ENCODE measurements at places on chromosomes 3 and 15.

DNA sequence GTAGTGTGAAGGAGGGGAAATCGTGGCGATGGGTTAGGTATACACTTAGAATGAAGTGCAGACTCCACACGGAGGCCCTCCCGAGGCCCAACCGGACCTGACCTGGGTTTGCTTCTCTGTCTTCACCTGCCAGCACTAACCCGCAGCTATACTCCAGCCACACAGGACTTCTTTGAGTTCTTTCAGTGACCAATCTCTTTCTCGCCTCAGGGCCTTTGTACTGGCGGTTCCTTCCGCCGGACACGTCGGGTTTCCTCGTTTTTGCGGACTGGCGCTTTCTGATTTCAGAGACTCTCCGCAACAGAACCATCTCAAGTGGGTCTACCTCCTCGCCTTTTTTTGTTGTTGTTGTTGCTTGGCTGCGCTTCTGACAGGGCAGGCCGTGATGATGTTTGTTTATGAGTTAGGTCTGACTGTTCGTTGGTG lies at the start of gene NEIL1:
Gene NEIL1, plus strand, starts transcription at position 244 of the 426 bp plus-strand sequence. CDS start 1,867 bp downstream, outside the sequence.
- no peak for DNase-seq

- DNase-seq = no peak
These were observed 356.8 kb upstream of the ATP11B start for GRCh38 chr3:182436547-182436946.

- no peak for DNase-seq
These were observed 85.2 kb downstream of the ERC2 start for GRCh38 chr3:56383092-56383491.

DNA sequence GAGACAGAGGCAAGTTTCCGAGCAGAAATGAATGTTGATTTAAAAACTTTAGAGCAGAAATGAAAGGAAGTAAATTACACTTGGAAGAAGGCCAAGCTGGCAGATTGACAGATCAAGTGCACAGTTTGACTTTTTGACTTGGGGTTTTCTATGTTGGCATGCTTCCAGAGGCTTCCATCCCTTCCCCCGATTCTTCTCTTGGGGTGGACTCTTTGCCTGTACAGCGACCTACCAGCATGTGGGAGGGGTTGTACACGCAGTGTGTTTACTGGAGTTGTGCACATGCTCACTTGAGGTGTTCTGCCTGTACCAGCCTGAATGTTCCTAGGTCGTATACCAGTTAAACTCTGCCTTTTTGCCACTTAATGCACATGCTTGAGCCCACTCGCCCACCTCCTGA lies 701.5 kb upstream of the GBE1 start:
- DNase-seq = no peak

- no peak for DNase-seq
These were observed 94.1 kb downstream of the PYDC2 start for GRCh38 chr3:191555037-191555436.

- no peak for DNase-seq
These were observed 531 bp upstream of the MAP1A start for GRCh38 chr15:43516801-43517353.

DNA sequence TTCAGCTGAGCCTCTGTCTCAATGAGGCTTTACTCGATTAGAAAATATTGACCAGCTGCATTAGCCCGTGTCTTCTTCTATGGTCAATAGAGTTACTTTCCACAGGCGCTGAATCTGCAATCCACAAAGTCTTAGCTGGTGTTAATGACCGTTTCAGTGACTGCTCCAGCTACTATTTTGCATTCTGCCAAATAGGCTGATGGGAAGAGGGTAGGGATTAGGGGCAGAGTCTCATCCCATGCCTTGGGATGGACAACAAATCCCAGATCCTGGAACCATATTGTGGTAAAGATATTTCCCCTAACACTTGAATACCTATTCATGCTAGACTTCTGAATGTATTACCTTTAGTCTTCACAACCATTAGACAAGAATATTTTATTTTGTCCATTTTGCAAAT lies 29.5 kb upstream of the MAGI1 start:
- no peak for DNase-seq

DNA sequence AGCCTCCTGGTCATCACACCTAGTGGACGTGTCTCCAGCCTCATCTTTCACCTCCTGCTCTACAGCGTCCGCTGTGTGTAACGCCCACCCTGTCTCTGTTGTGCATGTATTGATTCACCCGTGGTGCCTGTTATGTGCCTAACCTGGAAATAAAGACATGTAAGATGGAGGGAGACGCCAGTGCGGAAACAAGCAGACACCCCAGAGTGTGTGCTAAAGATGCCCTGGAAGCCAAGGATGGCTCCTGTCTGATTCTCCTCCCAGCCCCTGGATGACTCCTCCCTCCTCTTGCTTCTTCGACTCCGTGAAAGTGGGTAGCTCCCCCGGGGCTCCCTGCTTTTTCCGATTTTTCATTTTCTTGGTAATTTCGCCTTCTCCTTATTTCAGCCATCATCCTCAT lies 241.8 kb downstream of the ADAMTS17 start:
- DNase-seq = no peak

DNA sequence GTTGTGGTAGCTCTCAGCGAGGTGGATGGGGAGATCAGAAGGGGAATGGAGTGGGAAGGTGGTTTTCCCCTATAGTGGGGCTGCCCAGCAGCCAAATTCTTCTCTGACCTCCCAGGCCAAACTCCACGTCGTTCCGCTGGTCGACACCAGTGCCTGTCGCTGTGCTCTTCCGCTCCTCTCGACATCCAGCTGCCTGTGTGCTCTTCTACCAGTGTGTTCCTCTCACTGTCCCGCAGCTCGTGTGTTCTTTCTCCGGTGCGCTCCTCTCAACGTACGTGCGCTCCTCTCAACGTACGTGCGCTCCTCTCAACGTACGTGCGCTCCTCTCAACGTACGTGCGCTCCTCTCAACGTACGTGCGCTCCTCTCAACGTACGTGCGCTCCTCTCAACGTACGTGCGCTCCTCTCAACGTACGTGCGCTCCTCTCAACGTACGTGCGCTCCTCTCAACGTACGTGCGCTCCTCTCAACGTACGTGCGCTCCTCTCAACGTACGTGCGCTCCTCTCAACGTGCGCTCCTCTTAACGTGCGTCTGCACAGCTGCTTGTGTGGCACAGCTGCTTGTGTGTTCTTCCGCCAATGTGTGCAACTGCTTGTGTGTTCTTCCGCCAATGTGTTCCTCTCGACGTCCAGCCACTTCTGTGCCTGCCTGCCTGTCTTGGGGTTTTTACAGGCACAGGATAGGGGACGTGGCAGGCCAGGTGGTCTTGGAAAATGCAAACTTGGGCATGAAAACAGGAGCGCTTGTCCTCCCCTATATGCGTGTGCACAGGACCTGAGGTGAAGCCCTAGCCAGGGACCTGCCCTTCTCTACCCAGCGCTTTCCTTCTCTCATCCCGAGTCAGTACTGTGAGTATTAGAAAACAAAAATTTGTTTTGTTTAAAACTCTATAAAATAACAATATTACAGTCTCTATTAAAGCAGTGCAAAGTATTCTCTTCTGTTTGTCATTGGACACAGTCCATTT lies 991.1 kb downstream of the GBE1 start:
- no peak for DNase-seq

DNA sequence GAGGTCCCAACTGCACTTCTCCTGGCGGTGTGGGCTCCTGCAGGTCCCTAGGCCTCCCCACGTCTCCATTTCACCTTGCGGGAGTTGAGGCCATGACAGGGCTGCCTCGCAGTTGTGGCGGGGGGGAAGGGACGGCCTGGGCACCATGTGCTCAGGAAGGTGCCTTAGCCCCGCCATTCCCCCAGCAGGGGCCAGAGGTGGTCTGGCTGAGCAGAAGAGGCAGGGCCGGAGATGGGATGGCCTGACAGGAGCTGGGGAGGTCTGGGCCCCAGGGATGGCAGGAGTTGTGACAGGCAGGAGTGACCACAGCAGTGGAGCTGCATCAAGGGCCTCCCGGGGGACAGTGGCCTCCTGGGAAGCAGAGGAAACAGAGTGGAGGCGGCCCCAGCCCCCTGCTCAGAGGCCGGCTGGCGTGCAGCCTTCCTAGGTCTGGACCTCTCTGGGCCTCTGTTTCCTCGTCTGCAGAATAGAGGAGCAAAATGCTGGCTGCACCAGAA lies 18.7 kb upstream of the KLF15 start:
- no peak for DNase-seq

DNA sequence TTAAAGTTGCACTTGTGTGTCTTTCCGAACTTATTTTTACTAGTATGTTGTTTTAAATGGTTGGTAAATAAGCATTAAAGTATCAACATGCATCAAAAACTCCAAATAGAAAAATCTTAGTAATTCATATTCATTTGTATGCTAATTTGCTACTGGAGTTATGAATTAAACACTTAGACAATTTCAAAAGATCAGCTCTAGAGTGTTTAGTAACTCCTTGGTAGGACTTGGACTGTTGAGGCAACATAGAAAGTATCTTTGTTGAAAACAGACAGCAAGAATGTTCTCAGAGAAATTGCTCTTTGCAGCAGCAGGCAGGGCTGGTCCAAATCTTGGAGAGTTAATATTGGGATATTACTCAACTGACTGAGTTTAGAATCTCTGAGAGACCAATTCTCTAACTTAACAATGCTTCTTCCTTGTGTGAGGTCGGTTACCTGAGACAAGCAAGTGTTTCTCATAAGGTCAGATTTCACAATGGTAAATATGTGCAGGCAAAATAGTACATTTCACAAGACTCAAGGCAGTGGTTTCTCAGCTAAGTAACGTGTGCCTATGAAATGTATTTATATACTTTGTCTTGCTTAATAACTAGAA lies 147.8 kb upstream of the IL12A start:
- no peak for DNase-seq

DNA sequence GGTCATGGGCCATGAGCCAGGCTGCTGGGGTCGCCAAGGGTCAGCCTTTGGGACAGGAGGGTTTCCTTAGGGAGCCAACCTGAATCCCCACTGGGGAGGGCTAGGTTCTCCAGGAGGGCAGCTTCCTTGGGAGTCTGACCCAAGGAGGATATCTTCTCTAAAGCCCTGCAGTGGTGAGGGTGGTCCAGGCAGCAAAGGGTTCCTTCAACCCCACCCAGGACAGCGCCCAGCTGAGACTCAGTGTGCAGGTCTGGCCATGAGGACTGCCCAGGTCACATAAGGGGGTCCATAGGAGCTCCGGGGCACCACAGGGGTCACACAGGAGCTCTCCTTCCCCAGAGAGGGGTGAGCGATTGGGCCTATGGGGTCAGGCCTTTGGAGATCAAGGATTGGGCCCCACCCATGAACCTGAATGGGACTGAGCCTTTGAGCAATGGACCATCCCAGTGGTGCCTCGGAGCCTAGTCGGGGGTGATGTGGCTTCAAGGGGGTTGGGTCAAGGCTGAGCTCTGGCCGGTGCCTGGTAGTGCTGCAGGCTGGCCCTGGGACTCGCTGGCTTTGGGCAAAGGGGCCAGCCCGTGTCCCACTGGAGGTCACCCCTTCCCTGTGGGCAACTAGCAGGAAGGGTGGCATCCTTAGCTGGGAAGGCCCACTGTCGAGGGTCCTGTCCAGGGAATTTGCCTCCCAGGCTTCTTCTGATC lies 216.5 kb downstream of the SNRPN start:
- no peak for DNase-seq

DNA sequence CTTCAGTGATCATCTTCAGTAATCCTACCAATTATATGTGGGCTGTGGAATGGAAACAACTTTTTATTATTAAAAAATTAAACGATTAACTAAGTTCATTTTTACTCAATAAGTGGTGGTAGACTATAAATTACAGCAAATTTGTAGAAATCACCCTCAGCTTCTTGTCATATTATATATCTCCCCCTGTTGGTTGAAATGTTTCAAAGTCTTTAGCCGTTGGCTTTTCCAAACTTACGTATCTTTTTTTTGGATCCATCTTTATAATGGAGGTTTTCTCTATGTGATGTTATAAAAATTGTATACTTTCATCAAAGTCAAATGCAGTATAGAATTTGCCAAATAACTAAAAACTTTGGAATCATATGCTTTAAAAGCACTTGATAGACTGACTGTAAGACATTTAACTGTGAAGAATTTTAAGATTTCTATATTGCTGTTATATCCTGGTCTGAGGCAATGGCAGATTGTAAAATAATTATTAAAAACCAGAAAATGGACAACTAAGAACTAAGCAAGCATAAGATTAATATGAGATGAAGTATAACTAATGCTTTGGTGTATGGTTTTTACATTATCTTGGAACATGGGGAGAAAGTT lies 44.7 kb downstream of the ATP11B start:
- no peak for DNase-seq

DNA sequence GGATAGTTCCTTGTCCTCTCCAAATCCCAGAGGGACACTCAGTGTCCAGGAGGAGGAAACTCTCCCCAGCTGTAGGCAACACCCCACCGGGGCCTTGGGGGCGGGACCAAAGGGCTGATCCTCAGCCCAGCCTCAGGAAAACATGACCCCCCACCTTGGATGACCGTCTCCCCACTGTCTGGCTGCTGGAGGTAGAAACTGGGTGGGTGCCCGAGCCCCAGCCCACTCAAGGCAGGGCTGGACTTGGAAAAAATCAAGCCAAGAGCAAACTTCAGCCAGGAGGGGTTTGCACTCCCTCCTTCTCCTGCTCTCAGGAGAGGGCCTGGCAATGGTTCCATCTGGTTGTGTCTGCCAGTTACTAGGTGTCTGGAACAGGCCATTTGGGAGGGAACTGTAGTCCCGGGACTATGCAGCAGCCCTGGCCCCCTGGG lies 3.6 kb upstream of the RASL12 start:
- DNase-seq = no peak

DNA sequence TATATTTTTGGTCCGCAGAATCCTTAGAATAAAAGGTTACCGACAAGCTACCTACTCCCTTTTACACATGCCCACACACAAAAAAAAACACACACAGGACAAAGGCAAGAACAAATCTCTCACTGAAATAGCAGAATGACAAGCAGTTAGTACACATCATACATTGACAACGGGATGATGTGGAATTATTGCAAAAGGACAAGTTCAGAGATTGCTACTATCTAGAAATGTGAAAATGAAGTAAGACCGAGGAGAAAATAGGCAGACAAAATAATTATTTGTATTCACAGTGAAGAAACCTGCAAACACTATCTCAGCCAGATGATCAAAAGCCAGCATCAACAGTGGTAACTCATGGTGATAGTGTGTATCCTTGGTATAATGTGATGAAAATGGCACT lies 112.2 kb upstream of the C3orf80 start:
- no peak for DNase-seq

DNA sequence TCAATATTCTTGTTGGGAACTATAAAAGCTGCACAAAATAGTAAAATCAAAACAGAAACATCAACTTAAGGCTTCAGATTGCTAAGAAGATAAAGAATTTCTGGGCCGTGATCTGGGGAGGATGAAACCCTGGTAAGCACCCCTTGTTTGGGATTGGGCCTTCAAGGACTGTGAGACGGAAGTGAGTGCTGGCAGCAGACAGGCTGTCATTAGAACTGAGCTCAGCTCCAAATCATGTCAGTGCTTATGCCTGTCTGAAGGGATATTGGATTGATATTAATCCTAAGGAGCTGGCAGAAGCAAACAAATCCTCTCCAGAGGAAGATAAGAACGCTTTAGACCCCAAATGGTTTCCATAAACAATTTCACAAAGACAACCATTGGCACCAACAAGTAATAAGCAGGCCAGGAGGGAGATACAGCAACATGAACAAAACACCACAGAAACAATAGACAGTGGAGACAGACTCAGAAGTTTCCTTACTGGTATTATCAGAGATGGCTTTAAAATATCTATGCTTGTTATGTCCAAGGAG lies 72.6 kb upstream of the CTXND1 start:
- DNase-seq = no peak

All from activated CD4-positive, alpha-beta T cell treated with anti-CD3 and anti-CD28 coated beads for 24 hours (primary cell).